ENCODE measurements at places on chromosomes 3 and 15.

DNA sequence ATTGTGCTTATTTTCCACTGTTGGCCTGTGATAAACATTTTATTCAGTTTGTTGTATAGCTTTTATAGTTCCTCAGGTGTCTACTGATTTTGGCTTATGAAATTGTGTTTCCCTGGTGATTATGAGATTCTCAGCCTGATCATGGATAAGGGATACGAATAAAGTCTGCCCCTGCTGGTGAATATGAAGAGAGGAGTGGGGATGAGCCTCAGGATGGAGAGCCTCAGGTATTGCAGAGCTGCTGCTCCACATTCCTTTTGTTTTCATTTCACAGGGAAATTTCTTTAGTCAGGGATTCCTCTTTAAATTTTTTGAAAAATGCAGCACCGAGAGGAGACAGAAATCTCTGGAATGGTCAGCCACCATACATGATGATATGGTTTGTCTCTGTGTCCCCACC lies 14.7 kb upstream of the RAB6B start:
- DNase-seq: no peak

GRCh38 chr15:35166730-35167359 lies 81.8 kb upstream of the NANOGP8 start:
- DNase-seq: no peak

DNA sequence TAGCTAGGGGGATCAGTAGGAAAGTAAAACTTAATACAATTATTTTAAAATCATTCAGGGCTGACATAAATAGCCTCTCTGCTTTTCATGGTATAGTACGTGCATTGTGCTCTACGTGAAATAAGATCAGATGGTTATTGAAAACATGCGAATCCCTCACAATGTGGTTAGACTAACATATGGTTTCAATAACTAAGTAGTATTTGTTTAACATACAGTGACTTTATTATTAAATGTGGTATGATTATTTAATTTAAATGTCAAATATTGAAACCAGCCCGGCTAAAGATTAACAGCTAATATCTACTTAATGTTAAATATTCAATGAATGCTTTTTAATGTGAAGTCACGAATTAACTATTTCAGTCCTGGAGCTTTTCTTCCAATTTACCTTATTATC lies 473.9 kb upstream of the THBS1 start:
- DNase-seq: no peak

DNA sequence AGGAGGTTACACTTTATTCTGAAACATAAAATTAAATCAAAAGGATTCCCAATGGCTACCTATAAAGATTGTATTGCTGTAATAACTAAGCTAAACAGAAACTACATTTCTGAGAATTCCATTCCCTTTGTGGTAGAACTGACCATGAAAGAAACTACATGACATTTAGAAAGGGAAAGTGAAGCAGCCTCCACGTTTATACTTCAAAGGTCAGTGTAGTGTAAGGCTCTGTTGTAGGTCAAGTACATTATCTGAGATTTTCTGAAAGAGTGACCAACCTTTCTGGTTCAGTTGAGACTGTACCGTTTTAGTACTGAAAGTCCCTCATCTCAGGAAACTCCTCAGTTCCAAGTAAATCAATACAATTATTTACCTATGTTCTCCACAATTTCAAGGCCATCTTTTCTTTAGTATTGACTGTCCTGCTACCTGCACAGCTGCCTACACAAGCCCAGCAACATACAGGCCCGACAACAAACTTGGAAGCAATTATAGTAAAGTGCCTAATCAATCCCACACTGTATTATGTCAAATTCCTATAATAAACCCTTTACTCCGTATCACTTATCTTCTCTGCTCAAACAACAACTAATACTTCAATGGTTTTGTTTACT lies 343.0 kb downstream of the PLOD2 start:
- no peak for DNase-seq

DNA sequence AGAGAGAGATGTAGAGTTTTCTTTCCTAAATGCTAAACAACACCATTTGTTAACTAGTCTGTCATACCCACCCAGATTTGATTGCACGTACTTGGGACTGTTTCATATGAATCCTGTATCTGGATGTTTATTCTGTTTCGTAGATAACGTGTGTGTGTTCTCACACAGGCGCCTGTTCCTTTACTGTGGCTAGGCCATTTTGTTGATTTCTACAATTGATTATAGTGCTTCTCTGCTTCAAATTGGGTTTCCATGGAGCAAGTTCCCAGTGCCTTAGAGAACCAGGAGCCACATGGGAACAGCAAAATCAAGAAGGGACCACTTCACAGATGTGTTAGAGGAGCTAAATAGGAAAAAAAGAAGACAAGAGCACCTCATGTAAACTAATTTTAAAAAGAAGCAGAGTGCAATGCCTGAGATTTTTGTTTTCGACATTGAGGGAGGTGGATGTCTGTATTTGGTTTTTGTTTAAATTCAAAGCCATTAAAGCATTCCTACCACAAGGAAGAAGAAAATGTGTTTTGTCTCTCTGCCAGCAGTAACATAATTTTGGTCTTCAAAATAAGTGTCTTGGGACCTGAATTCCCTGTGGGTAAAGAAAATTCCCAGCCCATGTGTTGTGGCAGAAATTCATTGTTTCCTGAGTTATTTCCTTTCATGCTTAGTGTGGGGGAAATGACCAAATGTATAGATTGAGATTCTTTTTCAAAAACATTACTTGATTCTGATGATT lies 424.0 kb upstream of the C2CD4B start:
- no peak for DNase-seq

Data from COR-L47 (cell line).